SJSA1 (cell line): ENCODE measurements at places on chromosomes 2 and 18. TPM values are rescaled to one million over a fixed set of nuclear protein-coding genes. Genes with fewer than 3 reads are reported as not detected.

- peak; percentile 38 for DNase-seq
Measured at GRCh38 chr2:232870018-232870765, at the start of gene SNORC. Gene SNORC, plus strand, starts transcription at chr2:232870264. Its CDS starts 78 bp downstream, at chr2:232870342.

- no peak for DNase-seq
Measured at GRCh38 chr2:217326238-217327022, 466.6 kb upstream of the TNP1 start.

The RTN4 gene
- 209 and 307 TPM in 2 replicates for total RNA-seq

GRCh38 chr2:102033031-102033749 lies 41.4 kb downstream of the IL1R2 start:
- peak; percentile 90 for DNase-seq

GRCh38 chr2:71694501-71695234 lies 241.3 kb downstream of the DYSF start:
- no peak for DNase-seq

The ESPNL gene
- 3.5 and 6.9 TPM in 2 replicates for total RNA-seq
